Activated T-helper 1 cell treated with anti-CD3 and anti-CD28 coated beads, Interleukin-12 subunit alpha, Interleukin-12 subunit beta, Interleukin-2, Interleukin-4 antibody, amounts not matched to agents 30 ng/mL and 10 ng/mL and 1 ng/mL, durations not matched to agents 14 hours and 24 hours and 36 hours (primary cell): ENCODE measurements at places on chromosomes 1 and 21. TPM values are rescaled to one million over a fixed set of nuclear protein-coding genes. Genes with fewer than 3 reads are reported as not detected.
A peak's percentile ranks its signal among the peaks of the same experiment; 100 is the strongest.

Gene RGS16
- 138 and 143 TPM in 2 replicates for total RNA-seq

Gene C1orf122
- 30.7 and 33.3 TPM in 2 replicates for total RNA-seq

DNA sequence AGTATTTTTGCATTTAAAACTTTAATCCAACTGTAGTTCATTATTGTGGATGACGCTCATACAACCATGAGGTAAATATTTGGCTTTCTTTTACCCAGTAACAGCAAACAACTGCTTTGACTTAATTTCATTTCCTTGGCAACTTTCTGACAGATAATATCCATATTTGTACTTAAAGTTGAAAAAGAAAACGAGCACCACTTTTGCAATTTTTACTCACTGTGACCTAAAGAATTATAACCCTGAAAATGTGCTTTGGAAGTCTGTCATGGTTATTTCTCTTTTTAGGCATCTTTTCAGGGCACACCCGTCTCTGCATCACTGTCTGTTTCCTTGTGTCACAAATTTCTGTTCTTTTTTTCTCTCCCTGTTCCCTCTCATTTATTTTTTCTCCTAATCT is 918 bp upstream of the CD2 start:
- no peak for DNase-seq
- no peaks in the 10 kb centered on the region for H3K27me3 ChIP-seq
- peak overlapping the region; percentile 97 for H3K4me3 ChIP-seq
- peaks cover 41% of the 10 kb centered on the region for H3K4me1 ChIP-seq
- H3K27ac ChIP-seq = peak overlapping the region; percentile 97
- peaks cover 52% of the 10 kb centered on the region for H3K36me3 ChIP-seq

GRCh38 chr1:33466159-33466558 is 6.3 kb upstream of the ZSCAN20 start:
- no peaks in the 10 kb centered on the region for H3K27me3 ChIP-seq
- no peaks in the 10 kb centered on the region for H3K36me3 ChIP-seq
- no peak overlapping the region for H3K4me3 ChIP-seq
- no peak for DNase-seq
- peaks cover 7% of the 10 kb centered on the region for H3K4me1 ChIP-seq
- no peak overlapping the region for H3K27ac ChIP-seq

GRCh38 chr1:167641786-167642500 is 11.9 kb downstream of the RCSD1 start:
- H3K36me3 ChIP-seq = peaks cover 46% of the 10 kb centered on the region
- H3K27ac ChIP-seq = peak overlapping the region; percentile 68
- peak overlapping the region; percentile 24 for H3K4me3 ChIP-seq

DNA sequence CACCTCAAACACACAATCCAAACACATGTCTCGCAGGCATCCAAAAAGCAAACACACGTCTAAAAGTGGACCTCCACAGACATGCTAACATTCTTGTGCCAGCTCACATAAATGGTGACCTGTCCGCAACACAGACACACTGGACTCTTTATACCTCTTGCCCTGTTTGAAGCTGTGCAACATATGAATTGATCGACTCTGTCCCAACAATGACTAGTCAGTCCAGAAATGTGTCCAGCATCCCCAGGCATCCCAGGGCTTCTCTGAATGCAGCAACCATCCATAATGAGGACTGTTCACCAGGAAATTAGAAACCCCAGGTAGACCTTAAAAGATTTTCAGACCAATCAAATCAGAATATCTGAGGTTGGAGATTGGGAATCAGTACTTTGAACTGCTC is 3.2 kb downstream of the DDR2 start:
- DNase-seq = no peak
- no peak overlapping the region for H3K4me3 ChIP-seq
- H3K27me3 ChIP-seq = peaks cover 9% of the 10 kb centered on the region
- no peaks in the 10 kb centered on the region for H3K36me3 ChIP-seq
- no peaks in the 10 kb centered on the region for H3K4me1 ChIP-seq
- no peak overlapping the region for H3K27ac ChIP-seq

- H3K4me1 ChIP-seq = no peaks in the 10 kb centered on the region
- no peaks in the 10 kb centered on the region for H3K36me3 ChIP-seq
- H3K4me3 ChIP-seq = no peak overlapping the region
- peaks cover 2% of the 10 kb centered on the region for H3K27me3 ChIP-seq
Measured at GRCh38 chr1:199422206-199422605, 605.3 kb upstream of the NR5A2 start.

GRCh38 chr21:45540601-45540970 is 1.7 kb downstream of the SLC19A1 start:
- H3K27ac ChIP-seq = peak overlapping the region; percentile 86
- peaks cover 14% of the 10 kb centered on the region for H3K36me3 ChIP-seq
- peak overlapping the region; percentile 89 for H3K4me3 ChIP-seq
- DNase-seq = no peak
- H3K27me3 ChIP-seq = no peaks in the 10 kb centered on the region

- H3K36me3 ChIP-seq = no peaks in the 10 kb centered on the region
- no peak overlapping the region for H3K27ac ChIP-seq
- H3K27me3 ChIP-seq = peaks cover 37% of the 10 kb centered on the region
- H3K4me1 ChIP-seq = peaks cover 13% of the 10 kb centered on the region
- no peak for DNase-seq
Measured at GRCh38 chr1:202624781-202625108, 85.5 kb downstream of the SYT2 start.

DNA sequence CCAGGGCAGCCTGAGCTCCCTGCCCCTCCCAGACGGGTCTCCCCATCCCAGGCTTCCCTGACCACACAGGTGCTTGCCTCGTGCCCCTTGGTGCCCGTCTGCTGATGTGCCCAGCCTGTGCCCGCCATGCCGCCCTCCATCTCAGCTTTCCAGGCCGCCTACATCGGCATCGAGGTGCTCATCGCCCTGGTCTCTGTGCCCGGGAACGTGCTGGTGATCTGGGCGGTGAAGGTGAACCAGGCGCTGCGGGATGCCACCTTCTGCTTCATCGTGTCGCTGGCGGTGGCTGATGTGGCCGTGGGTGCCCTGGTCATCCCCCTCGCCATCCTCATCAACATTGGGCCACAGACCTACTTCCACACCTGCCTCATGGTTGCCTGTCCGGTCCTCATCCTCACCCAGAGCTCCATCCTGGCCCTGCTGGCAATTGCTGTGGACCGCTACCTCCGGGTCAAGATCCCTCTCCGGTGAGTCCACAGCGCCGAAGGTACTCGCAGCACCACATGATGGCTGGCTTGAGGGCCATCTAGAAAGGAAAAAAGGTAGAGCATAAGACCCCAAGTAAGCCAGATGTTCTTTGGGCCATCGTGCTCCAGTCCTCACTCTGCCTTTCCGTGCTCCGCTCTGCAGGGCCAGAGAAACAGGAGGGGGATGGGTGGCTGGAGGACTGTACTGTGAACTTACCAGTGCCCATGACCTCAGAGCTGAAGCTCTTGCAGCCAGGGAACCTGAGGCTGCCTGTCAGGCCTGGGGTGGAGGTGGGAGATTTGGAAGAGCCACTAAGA is 1.4 kb downstream of the ADORA1 start:
- peaks cover 7% of the 10 kb centered on the region for H3K4me1 ChIP-seq
- H3K36me3 ChIP-seq = no peaks in the 10 kb centered on the region
- H3K4me3 ChIP-seq = no peak overlapping the region
- DNase-seq = no peak

DNA sequence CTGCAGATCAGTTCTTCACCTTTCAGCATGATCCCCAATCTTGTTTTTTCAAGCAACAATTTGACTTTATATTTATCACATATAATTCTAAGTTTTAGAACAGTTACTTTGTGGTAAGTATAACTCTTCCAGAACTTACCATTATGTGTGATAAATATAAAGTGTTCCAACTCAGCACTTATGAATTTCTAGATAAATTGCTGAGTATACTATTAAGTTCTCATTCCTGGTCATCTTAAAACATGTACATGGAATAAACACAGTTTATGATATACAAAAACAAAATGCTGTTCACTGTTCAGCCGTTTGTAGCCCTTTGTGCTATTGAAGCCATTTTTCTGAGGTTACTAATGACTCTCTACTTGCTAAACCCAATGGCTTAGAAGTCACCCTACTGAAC is 5.1 kb upstream of the XPR1 start:
- H3K4me3 ChIP-seq = no peak overlapping the region
- no peaks in the 10 kb centered on the region for H3K36me3 ChIP-seq
- H3K27me3 ChIP-seq = peaks cover 16% of the 10 kb centered on the region
- peaks cover 7% of the 10 kb centered on the region for H3K4me1 ChIP-seq
